ENCODE measurements at places on chromosomes 13 and 19.

GRCh38 chr13:22086597-22087330 is 415.9 kb downstream of the FGF9 start:
- no peak for DNase-seq

DNA sequence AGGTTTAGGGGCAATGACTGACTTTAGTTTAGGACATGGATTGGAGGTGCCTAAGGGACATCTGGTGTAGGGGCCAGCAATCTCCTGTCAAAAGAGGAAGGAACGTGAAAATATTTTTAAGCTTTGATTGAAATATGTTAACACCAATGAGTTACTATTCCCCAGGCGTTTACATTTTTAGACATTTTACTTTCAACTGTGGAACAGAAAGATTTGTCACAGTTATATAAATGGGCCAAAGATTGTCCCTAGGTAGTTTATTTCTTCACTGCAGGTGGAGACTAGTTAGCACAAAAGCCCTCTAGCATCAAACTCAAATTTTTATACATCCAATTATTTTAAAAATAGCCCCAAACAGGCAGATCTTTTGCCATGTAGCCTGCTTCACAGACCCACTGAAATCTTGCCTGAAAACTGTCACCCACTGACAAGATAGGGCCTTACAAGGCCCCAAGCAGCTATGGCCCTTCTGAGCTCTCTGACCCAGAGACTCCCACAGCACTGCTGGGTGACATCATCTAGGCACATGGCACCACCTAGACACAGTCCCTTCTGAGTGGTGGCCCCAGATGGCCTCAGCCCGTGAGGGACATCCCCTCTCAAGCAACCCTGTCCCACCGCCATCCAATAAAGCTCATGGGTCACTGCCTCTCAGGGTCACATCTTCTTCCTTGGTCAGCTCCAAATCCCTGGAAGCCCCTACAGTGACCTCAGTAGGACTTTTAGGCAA is 64.8 kb upstream of the DOCK9 start:
- no peak for DNase-seq

DNA sequence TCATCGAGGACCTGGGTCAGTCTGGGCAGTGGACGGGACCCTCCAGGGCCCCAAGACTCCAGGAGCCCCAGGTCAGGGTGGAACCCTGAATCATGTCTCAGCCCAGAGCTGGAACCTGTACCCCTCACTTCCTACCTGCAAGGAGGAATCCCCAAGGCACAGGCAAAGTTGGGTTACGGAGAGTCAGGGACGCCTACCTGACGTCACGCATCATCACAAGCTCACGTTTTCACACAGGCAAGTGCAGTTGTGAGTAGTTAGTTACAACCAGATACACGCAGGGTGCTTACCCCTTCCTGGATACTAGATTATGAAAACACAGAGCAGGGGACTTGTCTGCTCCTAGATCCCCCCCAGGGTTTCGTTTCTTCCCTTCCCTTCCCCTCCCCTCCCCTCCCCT is 1.9 kb downstream of the RETN start:
- no peak for DNase-seq

GRCh38 chr19:30374865-30375552 is 2.8 kb downstream of the ZNF536 start:
- no peak for DNase-seq

GRCh38 chr13:60945396-60945795 is 470.3 kb downstream of the PCDH20 start:
- DNase-seq, result no peak

- DNase-seq, result peak; percentile 66
Observed at GRCh38 chr19:15091918-15092753, 10.1 kb downstream of the OR1I1 start.

Data from CD4-positive, alpha-beta T cell treated with Interleukin-6 at 100 ng/mL for 8 hours (primary cell).